ENCODE measurements at places on chromosomes 6 and 20.

- DNase-seq: peak; percentile 80
Measured at GRCh38 chr20:62500237-62500864, 24.6 kb upstream of the GATA5 start.

DNA sequence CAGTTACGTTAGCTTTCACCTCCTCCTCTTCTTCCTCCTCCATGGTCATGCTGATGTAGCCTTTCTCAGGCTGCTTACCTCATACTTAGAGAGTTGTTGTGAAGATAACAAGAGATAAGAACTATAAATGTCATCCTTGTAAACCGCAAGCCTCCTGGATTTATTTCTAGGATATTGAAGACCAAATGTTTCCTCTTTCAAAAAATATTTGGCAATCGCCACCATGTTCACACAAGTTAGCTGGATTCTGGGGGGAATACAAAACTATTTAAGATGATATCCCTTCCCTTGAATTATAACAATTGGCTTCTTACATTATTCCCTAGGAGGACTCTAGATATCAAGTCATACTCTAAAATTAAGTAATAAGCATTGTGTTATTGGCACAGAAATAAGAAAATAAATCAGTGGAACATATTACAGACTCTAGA is 99.8 kb upstream of the PLEKHG1 start:
- no peak for DNase-seq

DNA sequence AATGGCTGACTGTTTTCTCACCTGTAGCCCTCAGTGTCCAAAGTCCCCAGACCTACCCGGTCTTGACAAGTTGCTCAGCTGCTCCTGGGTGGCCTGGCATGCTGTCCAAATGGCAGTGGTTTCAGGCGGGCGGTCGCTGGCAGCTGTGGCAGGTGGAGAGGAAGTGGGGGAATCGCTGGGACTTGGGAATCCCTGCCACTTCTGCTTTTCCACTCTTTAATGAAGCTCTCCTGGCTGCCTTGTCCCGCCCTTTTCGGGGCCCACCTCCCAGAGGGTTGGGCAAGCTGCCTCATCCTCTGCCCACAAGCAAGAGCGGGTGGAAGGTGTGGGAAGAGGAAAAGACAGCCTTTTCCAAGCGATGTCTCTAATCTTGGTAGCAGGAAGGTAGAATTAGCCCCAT is at the start of gene OCSTAMP:
TSS of gene OCSTAMP (minus strand) at position 194 of the 400 bp plus-strand sequence. CDS start at position 100, 94 bp downstream.
- no peak for DNase-seq

- no peak for DNase-seq
Measured at GRCh38 chr6:135147637-135148592, 33.2 kb upstream of the MYB start.

DNA sequence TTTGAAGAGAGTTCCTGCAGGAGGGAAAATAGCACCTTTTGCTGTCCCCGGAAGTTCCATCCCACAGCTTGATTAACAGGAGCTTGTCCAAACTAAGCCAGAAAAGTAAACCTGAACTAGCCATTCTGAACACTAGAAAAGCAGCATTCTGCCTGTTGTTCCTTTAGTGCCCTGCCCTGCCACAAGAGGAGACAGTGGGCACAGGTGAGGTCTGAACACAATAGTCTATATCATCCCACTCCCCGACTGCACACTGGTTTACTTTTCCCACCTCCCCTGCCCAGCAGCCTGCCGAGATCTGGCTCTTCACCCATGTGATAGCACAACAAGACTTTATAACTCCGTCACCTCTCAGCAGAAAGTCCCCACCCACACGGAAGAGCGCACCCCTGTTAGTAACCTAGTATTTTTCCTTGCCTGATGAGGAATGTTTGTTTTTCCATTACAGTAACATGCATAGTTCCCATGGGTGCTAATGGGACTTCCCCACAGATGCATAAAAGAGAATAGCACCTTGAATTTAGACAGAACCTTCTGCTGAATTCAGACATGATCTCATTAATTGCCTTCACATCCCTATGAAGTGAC is 59.7 kb downstream of the TFAP2A start:
- DNase-seq: no peak

GRCh38 chr6:24723270-24723669 is 4.3 kb upstream of the C6orf62 start:
- DNase-seq: no peak
